ENCODE measurements at places on chromosomes 4 and X. TPM values are rescaled to one million over a fixed set of nuclear protein-coding genes. Genes with fewer than 3 reads are reported as not detected.

Gene FHIP1A
- 0.32 TPM for total RNA-seq

Gene SLC30A9
- 37.4 TPM for total RNA-seq

Gene SLC10A6
- total RNA-seq, result 5.9 TPM

Gene NPFFR2
- total RNA-seq, result not detected

Gene ELF2
- total RNA-seq, result 106 TPM

Gene VCX
- not detected for total RNA-seq

Gene ARSJ
- total RNA-seq, result 10.7 TPM

Gene GIMD1
- total RNA-seq, result not detected

Gene ODAPH
- not detected for total RNA-seq

Gene HAND2
- 10.5 TPM for total RNA-seq

Gene BANK1
- total RNA-seq, result 2.0 TPM

Gene ADGRG2
- total RNA-seq, result 0.66 TPM

Gene HERC5
- total RNA-seq, result 5.9 TPM

Gene GPC3
- total RNA-seq, result 89.1 TPM

Gene BEX1
- total RNA-seq, result 0.66 TPM

Gene SPIN2A
- total RNA-seq, result 0.32 TPM

Gene ANXA3
- total RNA-seq, result 170 TPM

Gene FMR1
- 38.7 TPM for total RNA-seq

Gene ASB5
- total RNA-seq, result not detected

Gene OTUD6A
- not detected for total RNA-seq

Gene ARHGEF38
- not detected for total RNA-seq

Gene ETNPPL
- not detected for total RNA-seq

Data from breast epithelium (tissue), 4 donors.